ENCODE measurements at places on chromosomes 1 and 21.

DNA sequence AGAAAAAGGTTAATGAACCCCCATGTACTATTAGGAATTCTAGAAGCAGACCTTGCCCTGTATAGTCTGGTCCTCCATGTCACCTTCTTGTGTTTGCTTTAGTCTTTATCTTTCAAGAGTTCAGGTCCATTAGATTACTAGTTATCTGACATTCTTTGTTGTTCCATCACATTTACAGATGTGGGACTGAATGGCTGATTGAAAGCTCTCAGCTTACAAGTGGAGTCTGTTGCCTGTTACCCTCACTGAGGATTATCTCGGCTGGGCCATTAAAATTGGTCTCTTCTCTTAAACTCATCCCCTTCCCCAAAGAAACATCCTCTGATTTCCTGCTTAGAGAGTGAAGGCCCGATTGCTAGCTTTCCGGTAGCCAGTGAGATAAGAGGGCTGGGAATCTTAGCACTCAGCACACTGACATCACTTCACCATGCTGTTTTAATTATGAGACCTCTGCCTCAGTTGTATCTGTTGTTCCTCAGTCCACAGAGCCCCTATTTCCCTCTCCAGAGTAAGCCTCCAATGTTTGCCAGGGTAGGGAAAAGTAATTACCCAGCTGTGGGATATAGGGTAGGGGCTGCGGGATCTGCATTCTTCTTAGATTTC is 76.8 kb downstream of the LPGAT1 start:
- DNase-seq: no peak

DNA sequence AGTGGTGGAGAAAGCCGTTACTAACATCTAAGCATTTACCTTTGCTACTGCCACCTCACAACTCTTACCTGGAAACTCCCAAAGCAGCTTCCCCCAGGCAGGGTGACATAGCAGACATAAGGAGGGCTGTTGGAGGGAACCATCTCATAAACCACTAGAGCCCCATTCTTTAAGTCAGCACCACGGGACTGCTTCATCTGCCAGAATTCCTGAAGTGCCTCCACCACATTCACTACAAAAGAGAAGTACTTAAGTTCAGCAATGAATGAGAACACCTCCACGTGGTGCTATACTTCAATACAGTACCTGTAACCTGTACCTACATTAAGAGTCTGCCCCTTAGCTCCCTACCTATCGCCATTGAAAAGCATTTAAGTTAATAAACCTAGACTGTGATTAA is 10.3 kb downstream of the LIX1L start:
- DNase-seq: no peak

DNA sequence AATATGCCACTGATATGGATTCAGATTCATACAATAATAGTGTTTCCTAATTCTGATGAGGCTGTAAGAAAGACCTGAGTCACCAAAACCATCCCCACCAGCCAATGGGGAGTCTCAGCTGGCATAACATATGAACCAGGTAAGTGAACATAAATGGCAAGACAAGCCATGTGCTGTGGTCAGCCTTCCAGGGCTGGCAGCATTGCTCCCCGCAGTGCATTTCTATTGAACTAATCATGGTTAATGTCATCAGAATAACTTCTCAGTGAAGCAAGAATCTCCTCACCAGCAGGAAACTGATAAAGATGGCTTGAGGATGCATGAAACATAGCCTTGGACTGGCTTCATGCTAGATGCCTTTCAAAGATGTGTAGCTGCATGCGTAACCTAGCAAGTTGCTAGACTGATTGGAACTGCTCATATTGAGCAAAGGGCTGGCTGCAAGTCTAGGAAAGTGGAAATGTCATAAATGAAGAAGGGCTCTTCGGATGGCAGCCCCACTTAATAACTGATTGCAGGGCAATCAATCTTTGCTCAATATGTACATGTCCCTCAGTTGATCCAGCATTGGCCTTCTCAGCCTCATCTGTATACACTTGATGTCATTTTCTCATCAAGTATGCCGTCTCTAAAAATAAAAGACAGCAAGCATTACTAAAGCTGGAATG is 88.0 kb downstream of the NTNG1 start:
- DNase-seq: peak; percentile 92

GRCh38 chr1:218488986-218489385 is 143.8 kb downstream of the TGFB2 start:
- DNase-seq: no peak

DNA sequence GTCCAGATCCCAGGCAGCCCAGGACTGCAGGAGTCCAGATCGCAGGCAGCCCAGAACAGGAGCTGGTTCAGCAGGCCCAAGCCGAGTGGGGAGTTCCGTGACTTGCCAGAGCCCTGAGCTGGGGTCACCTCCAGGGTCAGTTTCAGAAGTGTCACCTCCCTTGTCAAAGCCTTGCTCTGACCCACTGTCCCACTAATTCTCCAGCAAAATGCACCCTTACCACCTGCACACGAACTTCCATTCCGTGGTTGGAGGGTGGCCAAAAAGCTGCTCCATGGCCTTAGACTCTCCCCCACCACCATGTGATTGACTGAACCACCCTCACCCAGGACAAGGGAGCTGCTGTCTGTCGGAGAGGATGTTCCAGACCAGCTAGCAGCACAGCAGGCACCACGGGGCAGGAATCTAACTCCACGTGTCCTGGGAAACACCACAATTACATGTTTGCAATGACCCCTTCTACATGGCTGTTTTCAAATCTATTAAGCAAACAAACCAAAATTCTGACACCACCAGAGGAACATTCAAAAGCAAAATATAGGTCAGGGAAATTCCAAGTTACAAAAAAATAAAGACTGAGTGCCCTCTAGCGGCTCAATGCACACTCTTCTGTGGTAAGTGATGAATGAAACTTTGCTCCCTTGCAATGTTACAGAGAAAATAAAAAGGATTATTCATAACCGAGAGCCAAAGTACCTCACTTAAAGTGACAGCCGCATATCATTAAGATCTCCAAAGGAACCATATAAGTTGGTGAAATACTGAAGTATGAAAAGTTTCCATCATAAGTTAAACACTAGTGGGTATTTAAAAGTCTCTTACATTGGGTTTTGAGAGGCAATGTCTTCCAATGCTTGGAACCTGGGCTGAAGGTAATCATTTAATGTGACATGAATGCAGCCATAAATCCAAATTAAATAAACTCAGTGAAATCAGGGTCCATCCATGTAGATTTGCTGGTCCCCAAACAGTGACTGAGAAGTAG is 76.3 kb downstream of the NPHP4 start:
- no peak for DNase-seq
